ENCODE measurements at places on chromosomes 11 and 22.

DNA sequence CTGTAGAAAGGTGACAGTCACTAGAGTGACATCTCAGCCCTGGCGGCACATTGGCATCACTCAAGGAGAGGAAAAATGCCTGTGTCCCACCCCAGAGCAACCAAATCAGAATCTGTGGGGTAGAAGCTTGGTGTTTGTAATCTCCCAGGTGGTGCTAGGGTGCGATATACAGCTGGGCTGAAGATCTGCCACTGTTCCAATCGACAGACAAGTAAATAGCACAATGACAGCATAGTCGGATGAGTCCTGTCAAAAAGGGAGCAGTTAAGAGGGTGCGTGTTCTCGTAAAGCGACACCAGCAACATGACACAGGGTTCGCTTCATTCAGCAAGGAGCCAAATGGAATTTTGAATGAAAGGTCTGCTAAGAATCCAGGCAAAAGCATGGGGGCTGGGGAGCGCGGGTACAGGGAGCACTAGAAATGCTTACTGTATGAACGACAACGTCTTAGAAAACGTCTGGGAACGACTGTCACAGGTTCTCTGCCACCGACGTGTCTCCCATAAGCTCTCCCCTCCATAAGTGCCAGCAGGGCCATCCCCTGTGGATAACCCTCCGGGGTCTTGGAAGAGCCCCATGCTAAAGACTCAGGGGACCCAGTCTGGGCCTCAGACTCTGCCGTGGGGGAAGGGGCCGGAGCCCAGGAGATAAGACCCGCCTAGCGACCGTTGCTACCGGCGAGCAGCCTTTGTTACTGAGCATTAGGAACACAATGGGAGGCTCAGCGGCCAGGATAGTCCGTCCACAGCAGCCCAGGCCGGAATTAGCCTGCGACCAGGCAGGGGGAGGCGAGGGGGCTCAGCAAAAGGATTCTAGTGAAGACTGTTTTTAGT, 20.8 kb downstream of the ADA2 start:
- no peak for DNase-seq

DNA sequence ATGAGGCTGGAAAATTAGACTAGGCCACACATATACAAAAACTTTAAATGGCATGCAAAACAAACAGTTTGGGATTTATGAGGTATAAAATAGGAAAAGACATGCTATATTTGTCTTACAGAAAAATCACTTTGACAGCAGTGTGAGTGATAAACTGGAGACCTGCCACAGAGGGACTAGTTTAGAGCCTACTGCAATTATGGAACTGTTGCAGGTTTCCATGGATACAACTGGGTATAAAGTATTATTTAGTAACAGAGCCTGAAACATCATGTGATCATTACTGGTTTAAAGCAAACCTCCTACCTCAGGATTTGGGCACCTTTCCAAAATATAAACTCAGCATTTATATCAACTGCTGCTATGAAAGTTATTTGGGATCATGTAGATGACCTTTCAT, 1032.5 kb downstream of the DLG2 start:
- no peak for DNase-seq

- DNase-seq: peak; percentile 45
Measured at GRCh38 chr22:50691521-50691920, 18.9 kb downstream of the SHANK3 start.

GRCh38 chr11:99739464-99740089, 718.8 kb downstream of the CNTN5 start:
- peak; percentile 37 for DNase-seq

GRCh38 chr11:134346101-134346975, 14.6 kb downstream of the GLB1L2 start:
- peak; percentile 84 for DNase-seq

- DNase-seq: no peak
Measured at GRCh38 chr11:28517621-28518020, 409.4 kb downstream of the METTL15 start.

DNA sequence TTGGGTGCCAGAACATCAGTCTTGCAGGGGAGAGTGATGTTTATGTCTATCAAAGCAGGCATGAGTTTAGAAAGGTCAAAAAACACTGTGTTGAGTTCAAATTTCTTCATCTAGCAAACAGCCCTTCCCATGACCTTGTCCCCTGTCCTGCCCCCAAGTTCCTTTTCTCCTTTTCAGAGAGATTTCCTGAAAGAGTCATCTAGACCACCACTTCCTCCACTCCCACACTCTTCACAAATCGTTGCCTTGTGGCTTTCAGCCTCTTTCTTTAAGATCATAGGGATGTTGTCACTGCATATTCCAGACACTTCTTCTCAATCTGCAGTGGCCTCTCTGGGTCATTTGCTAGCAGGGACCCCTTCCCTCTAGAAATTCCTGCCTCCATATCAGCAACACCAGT, 290.5 kb downstream of the TENM4 start:
- DNase-seq: no peak

- DNase-seq: no peak
Measured at GRCh38 chr11:119156496-119156895, 7.6 kb downstream of the ABCG4 start.

GRCh38 chr11:18322818-18323570, 627 bp downstream of the GTF2H1 start:
- no peak for DNase-seq

All from D341Med (cell line).